ENCODE measurements at places on chromosomes 12 and 14. TPM values are rescaled to one million over a fixed set of nuclear protein-coding genes. Genes with fewer than 3 reads are reported as not detected.

ANGEL1 gene
- 11.7 TPM for total RNA-seq

DYNC1H1 gene
- 432 TPM for total RNA-seq

KRT73 gene
- not detected for total RNA-seq

ZDHHC22 gene
- not detected for total RNA-seq

NINJ2 gene
- not detected for total RNA-seq

KRT6B gene
- total RNA-seq, result not detected

NRXN3 gene
- 0.34 TPM for total RNA-seq

KRT7 gene
- 6.3 TPM for total RNA-seq

TEX52 gene
- not detected for total RNA-seq

CMA1 gene
- not detected for total RNA-seq

CPNE6 gene
- not detected for total RNA-seq

CDC42BPB gene
- total RNA-seq, result 71.1 TPM

PTHLH gene
- total RNA-seq, result 0.20 TPM

ANG gene
- total RNA-seq, result 37.8 TPM

SOX5 gene
- total RNA-seq, result 0.81 TPM

APOF gene
- total RNA-seq, result not detected

CLEC9A gene
- not detected for total RNA-seq

NGB gene
- total RNA-seq, result not detected

TMEM30B gene
- total RNA-seq, result not detected

KLHL33 gene
- not detected for total RNA-seq

CKB gene
- total RNA-seq, result 7.8 TPM

SLC38A6 gene
- 19.1 TPM for total RNA-seq

RNU7-1 gene
- total RNA-seq, result not detected

PPP4R4 gene
- total RNA-seq, result not detected

PLEKHD1 gene
- not detected for total RNA-seq

SRGAP1 gene
- 17.4 TPM for total RNA-seq

IL31 gene
- total RNA-seq, result not detected

KLRG1 gene
- total RNA-seq, result 0.69 TPM

C12orf42 gene
- total RNA-seq, result not detected

CLMN gene
- total RNA-seq, result 1.6 TPM

CIROP gene
- total RNA-seq, result 0.83 TPM

ACSS3 gene
- 10.2 TPM for total RNA-seq

MCRS1 gene
- total RNA-seq, result 32.1 TPM

PLA2G1B gene
- not detected for total RNA-seq

PROX2 gene
- not detected for total RNA-seq

PRIMA1 gene
- total RNA-seq, result not detected

SLC6A15 gene
- total RNA-seq, result 3.2 TPM

CPSF2 gene
- 36.4 TPM for total RNA-seq

TXNDC16 gene
- total RNA-seq, result 5.1 TPM

TRIM9 gene
- total RNA-seq, result 5.3 TPM

MIP gene
- not detected for total RNA-seq

ACSM4 gene
- total RNA-seq, result not detected

SLC25A47 gene
- not detected for total RNA-seq

RNASE3 gene
- not detected for total RNA-seq

TMCC3 gene
- total RNA-seq, result 0.73 TPM

HECTD4 gene
- total RNA-seq, result 11.3 TPM

Data from cardiac ventricle fibroblast (primary cell).